ENCODE measurements at places on chromosomes 3 and 15.

GRCh38 chr3:38925351-38925750, 109.3 kb upstream of the SCN10A start:
- no peak for DNase-seq

DNA sequence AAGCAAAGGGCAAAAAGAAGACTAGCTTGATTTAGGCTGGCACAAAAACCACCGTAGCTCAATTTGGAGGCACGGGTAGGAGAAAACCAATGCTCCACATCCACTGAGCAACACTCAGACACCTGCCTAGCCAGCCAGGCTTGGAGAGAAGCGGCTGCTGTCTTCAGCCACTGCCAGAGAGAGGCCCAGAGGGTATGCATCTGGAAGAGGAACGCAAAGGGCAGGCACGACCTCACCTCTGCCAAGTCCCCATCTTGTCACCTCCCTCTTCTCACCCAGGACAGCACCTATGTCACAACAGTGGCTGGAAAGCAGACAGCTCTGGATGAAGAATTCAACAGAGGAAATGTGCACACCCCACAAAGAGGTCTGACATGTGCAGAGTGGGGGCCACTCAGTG, 93.5 kb downstream of the ADAMTS17 start:
- DNase-seq = no peak

DNA sequence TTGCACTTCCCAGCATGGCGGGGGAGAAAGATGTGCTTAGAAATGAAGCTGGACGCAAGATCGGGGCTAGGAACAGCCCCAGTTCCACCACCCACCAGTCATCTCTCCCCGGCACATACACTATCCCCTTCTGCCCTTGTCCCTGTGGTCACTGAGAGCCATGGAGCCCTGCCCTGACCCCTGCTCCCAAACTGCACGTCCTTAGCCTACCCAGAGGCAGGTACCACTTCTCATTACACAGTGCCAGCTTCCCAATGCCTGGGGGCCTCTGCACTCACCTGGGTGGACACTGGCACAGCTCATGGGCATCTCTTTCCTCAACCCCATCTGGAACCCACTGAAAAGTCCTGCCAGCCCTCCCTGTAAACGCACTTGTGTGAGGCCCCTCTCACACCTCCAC, 139.3 kb upstream of the PRR20G start:
- DNase-seq = no peak

DNA sequence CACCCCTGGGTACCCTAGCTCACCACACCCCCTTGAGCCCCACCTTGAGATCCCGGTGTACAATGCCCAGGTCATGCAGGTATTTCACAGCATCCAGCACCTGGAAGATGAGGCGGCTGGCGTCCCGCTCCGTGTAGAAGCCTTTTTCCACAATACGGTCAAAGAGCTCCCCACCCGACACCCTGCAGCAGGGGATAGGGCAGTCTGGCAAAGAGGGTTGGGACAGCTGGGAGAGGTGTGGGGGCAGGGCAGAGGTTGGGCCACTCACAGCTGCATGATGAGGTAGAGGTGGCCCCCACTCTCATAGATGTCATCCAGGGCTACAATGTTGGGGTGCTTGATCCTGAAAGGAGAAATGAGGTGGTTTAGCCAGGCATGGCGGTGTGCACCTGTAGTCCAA, 6.9 kb downstream of the CAMK1 start:
- DNase-seq = no peak

DNA sequence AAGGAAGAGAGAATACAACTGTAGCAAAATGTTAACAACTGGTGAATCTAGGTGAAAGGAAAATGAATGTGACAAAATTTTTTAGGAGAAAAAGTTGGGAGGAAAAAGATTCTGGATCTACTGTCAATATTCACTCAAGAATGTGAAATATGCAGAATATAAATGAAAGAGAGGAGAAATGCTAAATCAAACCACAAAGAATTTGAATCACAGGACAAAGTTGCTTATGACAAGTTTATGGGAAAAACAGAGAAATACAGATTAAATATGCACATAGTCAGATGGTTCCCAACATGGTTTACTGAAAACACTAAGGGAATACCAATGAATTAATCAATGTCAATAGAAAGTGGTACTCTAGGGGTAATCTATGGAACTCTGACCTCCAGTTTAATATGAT, 27.6 kb downstream of the C3orf33 start:
- no peak for DNase-seq

GRCh38 chr3:153462545-153462944, 300.5 kb downstream of the RAP2B start:
- DNase-seq = no peak

DNA sequence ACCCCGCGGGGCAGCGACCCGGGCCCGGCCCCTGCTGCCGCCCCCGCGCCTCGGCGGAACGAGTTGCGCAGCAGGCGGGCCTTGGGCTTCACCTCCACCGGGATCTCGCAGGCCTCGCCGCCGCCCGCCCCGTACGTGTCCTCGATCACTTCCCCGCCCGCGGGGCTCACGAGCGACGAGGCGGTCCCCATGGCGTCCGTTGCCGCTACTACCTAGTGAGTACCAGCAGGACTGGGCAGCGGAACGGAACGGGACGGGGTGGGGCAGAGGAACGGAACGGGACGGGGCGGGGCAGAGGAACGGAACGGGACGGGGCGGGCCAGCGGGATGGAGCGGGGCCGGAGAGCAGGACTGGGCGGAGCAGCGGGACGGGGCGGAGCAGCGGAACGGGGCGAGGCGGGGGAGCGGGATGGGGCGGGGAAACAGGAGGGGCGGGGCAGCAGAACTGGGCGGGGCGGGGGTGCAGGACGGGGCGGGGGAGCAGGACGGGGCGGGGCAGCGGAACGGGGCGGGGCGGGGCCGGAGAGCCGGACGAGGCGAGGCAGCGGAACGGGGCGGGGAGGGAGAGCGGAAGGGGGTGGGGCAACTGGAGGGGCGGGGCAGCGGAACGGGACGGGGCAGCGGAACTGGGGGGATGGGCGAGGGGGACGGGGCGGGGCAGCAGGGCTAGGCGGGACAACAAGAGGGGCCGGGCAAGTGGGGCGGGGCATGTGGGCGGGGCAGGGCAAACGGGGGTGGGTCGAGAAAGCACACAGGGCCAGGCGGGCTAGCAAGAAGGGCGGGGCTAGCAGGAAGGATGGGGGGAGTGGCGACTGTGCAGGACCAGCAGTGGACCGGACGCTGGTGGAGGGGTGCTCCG, at the start of gene NPHP3:
Gene NPHP3, minus strand, starts transcription at position 245 of the 859 bp plus-strand sequence. Its CDS starts 54 bp downstream, at position 191.
- peak; percentile 97 for DNase-seq

DNA sequence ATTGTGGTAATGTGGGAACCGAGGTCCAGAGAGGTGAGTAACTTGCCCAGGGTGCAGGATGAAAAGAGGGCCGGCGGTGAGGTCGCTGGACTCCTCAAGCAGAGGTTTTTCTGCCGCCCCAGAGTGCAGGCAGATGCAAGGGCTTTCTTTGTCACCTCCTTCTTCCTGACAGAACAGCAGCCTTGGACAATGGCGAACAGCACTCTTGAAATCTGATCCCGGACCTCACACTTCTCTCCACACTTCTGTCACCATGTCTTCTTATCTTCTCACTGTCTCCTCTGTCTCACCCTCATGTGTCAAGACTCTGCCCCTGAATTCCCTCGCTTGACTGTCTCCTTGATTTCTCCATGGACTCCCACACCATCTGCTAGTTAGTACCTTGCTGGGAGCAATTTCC, 15.4 kb upstream of the VPS8 start:
- no peak for DNase-seq

GRCh38 chr15:85879334-85880163, 84.8 kb upstream of the KLHL25 start:
- no peak for DNase-seq

- no peak for DNase-seq
Measured at GRCh38 chr3:178369006-178369405, 167.2 kb upstream of the KCNMB2 start.

DNA sequence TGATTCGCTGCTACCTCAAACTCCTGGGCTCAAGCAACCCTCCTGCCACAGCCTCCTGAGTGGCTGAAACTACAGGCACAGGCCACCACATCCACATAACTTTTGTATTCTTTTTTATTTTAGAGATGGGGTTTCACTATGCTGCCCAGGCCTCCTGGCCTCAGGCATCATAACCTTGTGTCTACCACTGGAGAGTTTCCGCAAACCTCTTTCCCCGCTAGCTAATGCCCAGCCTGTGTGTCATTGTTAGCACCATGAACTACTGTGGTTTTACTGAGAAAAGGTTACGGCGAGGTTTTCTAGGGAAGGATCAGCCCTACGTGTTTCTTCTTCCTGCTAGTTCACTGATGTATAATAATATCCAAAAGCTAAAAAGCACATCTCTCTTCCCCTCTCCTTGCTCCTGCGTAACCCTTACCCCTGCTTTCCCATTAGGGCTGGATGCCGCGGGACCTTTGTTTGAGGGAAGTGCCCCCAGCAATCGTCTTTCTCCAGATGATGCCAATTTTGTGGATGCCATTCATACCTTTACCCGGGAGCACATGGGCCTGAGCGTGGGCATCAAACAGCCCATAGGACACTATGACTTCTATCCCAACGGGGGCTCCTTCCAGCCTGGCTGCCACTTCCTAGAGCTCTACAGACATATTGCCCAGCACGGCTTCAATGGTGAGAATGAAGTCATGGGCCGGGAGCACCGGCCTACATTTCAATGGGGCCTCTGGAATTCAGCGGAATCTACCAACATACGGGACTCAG, 113.7 kb downstream of the LIPC start:
- DNase-seq = peak; percentile 27

DNA sequence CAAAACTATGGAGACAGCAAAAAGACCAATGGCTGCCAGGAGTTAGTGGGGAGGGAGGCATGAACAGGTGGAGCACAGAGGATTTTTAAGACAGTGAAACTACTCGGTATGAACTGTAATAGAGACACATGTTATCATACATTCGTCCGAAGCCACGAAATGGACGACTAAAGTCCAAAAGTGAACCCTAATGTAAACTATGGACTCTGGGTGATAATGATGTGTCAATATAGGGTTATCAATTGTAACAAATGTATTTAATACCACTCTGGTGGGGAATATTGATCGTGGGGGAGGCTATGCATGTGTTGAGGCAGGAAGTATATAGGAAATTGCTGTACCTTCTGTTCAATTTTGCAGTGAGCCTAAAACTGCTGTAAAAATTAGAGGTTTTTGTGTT, 107.0 kb downstream of the CPN2 start:
- no peak for DNase-seq

DNA sequence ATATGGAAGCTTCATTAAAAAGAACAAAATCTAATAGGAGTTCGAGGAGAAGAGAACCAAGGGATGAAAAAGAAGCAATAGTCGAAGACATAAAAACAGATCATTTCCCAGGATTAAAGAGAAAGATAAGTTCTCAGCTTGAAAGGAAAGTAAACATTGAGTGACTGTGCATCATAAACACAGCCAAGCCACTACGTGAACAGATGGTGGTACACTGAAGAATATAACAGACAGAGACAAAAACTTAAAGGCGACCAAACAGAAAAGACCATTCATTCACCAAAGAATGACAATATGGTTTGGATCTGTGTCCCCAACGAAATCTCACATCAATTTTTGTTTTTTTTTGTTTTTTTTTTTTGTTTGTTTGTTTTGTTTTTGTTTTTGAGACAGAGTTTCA, 210.8 kb upstream of the LINGO1 start:
- no peak for DNase-seq

DNA sequence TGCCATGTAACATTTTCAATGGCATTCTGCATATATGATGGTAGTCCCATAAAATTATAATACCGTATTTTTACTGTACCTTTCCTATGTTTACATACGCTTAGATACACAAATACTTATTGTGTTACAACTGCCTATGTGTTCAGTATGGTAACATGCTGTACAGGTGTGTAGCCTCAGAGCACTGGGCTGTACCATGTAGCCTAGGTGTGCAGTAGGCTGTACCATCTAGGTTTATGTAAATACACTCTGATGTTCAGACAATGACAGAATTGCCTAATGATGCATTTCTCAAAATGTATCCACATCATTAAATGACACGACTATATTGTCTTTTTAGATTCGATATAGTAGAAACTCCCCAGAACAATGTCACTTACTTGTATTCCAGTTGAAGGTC, 22.7 kb downstream of the CD80 start:
- no peak for DNase-seq

GRCh38 chr3:64290161-64290560, 64.9 kb upstream of the PRICKLE2 start:
- no peak for DNase-seq
